ENCODE measurements at places on chromosomes 5 and 9.

GRCh38 chr5:68252673-68253623 lies 37.4 kb downstream of the PIK3R1 start:
- DNase-seq: peak; percentile 85

GRCh38 chr5:156199045-156199444 lies 127.9 kb upstream of the SGCD start:
- no peak for DNase-seq

GRCh38 chr5:78591138-78591612 lies 57.4 kb downstream of the LHFPL2 start:
- DNase-seq: no peak

- no peak for DNase-seq
These were observed 199.9 kb downstream of the AOPEP start for GRCh38 chr9:94926431-94926800.

- DNase-seq: no peak
These were observed 276.8 kb downstream of the ADAMTS6 start for GRCh38 chr5:65204966-65205365.

DNA sequence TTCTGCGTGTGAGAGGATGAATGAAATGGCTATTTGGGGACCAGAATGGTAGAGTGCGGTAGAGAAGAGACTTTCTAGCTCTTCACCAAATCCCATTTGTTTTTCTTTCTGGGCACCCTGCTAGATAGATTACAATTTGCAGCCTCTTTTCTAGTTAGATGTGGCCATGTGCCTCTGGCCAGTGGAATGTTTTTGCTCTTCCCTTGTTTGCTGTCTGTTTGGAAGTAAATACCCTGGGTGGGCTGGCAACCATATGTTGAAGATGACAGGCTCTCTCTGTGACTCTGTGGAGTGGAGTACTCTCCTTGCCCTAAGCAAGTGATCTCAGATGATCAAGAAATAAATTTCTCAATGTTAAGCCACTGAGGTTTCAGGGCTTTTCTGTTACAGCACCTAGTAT lies 12.9 kb downstream of the GNG10 start:
- DNase-seq: no peak

DNA sequence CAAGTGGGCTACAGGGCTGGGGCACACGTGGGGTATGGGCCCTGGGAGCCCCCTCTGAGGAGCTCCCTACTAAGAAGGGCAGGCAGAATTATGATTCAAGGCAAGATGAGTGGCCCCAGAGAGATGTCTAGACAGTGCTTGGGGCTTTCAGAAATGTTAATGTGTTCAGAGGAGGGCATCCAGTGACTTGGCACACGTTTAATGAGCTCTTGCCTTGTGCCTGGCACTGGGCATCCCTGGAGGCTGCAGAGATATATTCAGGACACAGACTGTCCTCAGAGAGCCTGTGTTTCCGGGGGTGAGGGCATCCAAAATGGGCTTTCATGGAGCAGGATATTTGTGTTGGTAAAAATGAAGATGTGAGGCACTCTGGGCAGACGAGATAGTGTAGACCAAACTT lies 25.4 kb upstream of the DAB2IP start:
- no peak for DNase-seq

DNA sequence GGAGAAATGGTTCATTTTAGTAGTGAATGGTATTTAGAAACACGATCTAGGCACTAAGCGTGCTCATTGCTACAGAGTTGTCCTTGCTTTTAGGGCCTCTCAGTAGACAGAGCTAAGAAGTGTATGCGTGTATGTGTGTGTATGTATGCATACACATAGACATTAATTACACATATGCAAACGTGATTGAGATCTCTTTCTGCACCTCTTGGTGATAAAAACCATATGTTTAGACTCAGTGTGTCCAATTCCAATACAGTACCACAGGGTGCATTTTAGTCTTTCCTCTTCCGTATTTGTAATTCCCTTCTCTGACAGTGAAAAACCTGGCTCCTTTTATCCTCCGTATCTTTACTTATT lies 13.1 kb downstream of the TRIO start:
- DNase-seq: no peak

GRCh38 chr5:58543723-58544122 lies 39.2 kb upstream of the RAB3C start:
- no peak for DNase-seq

GRCh38 chr5:40223884-40224402 lies 455.8 kb upstream of the PTGER4 start:
- DNase-seq: no peak

DNA sequence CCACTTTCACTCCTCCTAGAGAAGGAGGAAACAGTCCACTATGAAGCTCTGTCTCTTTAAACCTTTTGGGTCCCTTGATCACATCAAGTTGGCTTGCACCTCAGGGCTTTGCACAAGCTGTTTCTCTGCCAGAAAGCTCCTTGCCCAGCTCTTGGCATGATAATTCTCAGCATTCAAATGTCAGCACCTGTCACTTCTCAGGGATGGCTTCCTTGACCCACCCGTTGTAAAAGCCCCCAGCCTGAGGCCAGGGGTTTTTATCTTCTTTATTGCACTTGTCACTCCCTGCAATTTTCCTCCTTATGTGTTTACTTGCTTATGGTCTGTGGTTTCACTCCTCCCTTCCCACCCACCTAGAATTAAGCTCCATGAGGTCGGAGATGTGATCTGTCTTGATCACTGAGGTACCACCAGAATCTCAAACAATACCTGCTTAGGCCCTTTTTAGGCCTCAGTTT lies 200.7 kb upstream of the TBC1D2 start:
- DNase-seq: no peak

- peak; percentile 56 for DNase-seq
These were observed 91.8 kb upstream of the CACNA1B start for GRCh38 chr9:137785704-137786161.

DNA sequence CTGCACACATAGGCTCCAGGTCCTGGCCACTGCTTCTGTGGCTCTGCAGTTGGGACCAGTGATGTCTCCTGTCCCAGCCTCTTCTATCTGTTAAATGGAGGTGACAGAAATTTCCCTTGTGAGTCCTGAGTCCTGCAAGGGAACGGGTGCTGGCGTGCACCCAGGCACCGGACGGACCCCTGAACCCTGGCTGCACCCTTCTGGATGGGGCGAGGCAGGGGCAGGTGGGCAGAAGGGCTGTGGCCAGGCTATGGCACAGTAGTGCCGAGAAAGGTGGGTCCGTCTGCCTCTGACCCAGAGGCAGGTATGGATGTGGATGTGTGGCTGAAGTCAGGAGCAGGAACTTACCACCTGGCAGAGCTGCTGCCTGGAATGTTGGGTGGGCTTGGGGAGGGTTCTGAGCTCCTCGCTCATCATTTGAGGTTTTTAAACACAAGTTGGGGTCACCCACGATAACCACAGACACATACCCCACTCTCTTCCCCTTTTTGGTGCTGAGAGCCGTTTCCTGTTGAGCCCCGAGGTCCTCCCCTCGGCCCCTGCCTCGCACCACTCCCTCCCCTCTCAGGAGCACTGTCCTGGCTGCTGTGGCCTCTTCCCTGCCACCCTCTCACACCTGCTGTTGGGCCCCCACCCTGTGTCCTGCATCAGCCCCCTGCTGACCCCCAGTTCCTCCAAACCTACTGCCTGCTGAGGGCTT lies 82.0 kb downstream of the COL5A1 start:
- no peak for DNase-seq

GRCh38 chr5:165723931-165724330 lies 2218.5 kb downstream of the MAT2B start:
- DNase-seq: no peak

- DNase-seq: peak; percentile 92
These were observed 316.2 kb upstream of the CLINT1 start for GRCh38 chr5:158174918-158175851.

DNA sequence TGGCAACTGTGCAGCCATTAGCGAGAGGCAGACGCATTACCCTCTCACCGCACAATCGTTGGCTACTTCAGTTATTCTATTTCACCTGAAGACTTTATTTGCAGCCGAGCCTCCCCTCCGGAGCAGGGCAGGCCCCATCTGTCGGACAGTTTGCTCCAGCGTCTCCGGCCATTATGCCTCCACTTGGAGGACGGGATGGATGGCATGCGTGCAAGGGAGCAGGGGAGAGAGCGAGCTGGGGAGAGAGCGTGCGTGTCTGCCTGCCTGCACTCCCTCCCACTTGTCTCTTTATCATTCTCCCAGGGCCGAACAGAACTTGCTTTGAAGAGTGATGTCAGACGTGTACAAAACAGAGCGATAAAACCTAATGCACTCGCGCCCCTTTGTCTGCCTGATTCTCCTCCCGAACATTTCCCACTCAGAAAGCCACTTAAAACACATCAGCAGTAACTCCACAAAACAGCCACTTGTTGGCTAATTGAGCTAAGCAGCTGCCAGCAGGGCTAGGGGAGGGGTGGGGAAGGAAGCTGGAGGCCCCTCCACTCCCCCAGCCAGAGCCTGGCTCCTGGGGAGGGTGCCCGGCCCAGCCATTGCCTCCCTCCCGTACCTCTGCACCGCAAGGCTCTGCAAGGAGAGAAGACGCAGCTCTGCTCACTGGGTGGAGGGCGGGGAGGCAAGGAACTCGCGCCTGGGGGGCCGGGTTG lies 43.4 kb upstream of the FUBP3 start:
- DNase-seq: peak; percentile 51

All from neural progenitor cell (in vitro differentiated cells).